GM23338 (cell line): ENCODE measurements at places on chromosomes 6 and 20. TPM values are rescaled to one million over a fixed set of nuclear protein-coding genes. Genes with fewer than 3 reads are reported as not detected.

HLA-DQB2 gene
- not detected in 2 replicates for total RNA-seq

ARMC12 gene
- 0.90 and 1.3 TPM in 2 replicates for total RNA-seq

PACRG gene
- total RNA-seq: 0.17 and 1.7 TPM in 2 replicates

ANKRD6 gene
- total RNA-seq: 9.2 and 20.4 TPM in 2 replicates

GPR6 gene
- 0.49 TPM in 1 of 2 replicates, not detected in the other for total RNA-seq

THBS2 gene
- total RNA-seq: 40.7 and 44.7 TPM in 2 replicates

ABHD12 gene
- 57.8 and 63.8 TPM in 2 replicates for total RNA-seq

ECT2L gene
- total RNA-seq: 0.03 TPM in 1 of 2 replicates, not detected in the other

OLIG3 gene
- 0.27 and 1.1 TPM in 2 replicates for total RNA-seq

CGA gene
- total RNA-seq: not detected in 2 replicates

CHRNA4 gene
- 1.9 and 3.9 TPM in 2 replicates for total RNA-seq

GRCh38 chr6:31634131-31634530 is 13.6 kb downstream of the PRRC2A start:
- DNase-seq: no peak

DNA sequence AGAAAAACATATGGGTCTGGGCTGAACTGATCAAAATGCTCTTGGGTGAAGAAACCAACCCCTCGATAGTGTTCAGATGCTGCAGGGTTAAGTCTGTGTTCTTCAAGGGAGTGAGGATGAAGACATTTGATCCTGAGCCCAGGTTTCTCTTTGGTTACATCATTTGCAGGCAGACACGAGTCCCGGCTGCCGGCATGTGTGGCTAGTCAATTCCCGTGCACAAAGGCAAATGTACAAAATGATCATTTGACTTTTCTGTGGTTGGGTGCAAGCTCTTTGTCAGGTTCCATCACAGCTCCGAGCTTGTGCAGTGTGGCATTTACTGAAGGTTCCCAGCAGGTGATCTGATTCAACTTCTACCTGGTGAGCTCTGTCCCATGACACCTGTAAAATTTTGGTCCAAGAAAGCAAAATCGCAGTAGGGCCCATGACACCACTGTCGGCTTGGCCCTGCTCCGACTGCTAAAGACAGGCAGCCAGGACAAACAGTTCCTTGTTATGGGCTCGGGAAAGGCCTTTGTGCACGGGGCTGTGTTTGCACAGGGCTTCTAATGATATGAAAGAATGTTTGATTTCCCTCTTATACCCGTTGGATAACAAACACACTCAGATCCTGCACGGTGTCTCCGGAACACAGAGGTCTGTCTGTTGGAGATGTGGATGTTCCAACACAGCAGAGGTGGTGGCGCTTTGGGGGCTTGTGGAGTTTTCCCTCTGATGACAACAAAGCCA is 46.9 kb downstream of the GJA10 start:
- DNase-seq: no peak

- no peak for DNase-seq
These were observed 9.2 kb upstream of the C6orf141 start for GRCh38 chr6:49541210-49541724.

GRCh38 chr20:4910951-4911350 is 90.4 kb downstream of the SLC23A2 start:
- DNase-seq: no peak

DNA sequence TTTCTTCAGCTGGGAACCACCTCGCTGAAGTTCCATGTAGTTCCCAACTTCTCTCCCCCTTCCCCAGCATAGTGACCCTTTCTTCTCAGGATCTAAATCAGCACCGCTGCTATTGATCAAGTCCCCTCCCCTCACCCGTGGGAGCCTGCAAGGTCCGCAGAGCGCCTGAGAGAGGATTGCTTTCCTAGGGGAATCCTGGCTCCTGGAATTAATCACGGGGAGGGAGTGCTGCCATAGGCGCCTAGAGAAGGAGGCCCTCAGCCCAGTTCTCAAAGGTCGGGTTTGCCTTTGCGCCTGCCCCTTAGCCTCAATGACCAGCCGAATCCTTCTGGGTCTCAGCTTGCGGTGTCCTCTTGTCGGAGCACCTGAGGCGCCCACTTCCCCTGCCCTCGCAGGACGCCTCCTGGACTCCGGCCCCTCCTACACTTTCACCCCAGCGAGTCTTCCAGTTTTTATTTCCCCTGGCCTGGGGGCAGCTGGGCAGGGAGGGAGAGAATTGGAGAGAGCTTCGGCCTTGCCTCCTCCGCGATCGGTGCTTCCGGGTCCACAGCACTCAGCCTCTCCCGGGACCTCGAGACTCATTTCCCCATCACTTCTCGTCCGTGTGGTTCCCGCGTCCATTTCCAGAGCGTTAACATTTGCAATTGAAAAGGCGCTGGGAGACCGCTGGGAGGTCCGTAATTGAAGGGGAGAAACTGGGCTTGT is 3.1 kb upstream of the NKX2-2 start:
- DNase-seq: peak; percentile 58

- no peak for DNase-seq
These were observed 41.4 kb upstream of the FAM83C start for GRCh38 chr20:35333606-35334005.

DNA sequence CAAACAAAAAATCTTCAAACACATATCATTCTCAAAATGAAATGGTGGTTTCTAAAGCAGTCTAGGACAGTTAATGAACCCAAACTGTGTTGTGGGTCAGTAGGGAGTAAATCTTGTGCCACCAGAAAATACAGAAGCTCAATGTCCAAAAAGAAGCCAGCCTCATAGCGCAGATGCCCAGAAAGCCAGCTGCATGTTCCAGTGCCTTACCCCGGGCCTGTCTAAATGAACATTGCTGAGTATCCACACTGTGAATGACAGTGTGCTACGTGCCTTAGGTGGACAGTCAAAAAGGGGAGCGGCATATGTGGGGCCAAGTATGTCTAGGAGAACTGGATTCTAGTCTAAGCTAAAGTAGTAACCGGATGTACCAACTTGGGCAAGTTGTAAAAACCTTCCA is 10.9 kb downstream of the FYN start:
- no peak for DNase-seq

DNA sequence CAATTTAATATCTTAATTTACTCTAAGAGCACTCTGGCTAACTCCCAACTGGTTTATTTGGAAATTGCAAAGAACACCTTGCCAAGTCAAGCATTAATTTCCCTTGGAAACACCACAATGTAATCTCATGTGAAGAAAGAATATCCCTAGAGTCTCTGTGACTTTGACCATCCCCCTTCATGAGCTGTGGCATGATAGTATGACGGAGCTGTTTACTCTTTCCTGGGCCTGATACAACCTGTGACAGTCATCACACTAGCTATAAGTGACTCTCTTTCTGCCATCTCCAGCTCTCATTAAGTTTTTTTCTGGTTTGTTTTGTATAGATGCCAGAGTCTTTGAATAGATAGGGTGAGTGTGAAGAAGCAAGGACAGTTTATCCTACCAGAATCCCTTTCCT is 470.3 kb upstream of the JARID2 start:
- no peak for DNase-seq

DNA sequence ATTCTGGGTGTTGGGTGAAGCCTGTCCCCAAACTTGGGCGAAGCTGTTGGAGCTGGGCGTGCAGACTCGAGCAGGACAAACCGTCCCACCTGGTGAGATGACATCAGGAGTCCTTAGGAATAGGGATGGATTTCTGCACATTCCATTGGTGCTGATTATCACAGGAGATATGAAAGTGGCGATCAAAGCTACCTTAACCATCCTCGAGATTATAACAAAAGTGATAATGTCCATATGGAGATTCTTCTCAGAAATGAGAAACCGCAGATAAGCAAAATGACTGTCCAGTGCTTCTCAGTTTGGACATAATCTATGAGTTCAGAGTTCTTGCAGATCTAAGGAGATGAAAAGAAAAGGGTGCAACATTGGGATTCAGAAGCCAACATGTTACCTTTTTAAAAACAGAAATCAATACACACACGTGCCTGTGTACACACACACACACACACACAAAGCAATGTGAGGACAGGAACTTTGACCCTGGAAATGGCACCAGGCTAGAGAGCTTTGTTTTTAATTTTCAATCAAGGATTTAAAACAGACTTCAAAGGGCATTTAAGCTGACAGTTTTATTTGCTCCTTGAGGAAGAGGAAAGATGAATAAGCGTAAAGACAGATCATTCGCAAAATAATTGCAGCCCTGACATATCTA is 165.4 kb downstream of the CD83 start:
- no peak for DNase-seq

GRCh38 chr20:47865451-47865850 is 80.2 kb upstream of the SULF2 start:
- no peak for DNase-seq

DNA sequence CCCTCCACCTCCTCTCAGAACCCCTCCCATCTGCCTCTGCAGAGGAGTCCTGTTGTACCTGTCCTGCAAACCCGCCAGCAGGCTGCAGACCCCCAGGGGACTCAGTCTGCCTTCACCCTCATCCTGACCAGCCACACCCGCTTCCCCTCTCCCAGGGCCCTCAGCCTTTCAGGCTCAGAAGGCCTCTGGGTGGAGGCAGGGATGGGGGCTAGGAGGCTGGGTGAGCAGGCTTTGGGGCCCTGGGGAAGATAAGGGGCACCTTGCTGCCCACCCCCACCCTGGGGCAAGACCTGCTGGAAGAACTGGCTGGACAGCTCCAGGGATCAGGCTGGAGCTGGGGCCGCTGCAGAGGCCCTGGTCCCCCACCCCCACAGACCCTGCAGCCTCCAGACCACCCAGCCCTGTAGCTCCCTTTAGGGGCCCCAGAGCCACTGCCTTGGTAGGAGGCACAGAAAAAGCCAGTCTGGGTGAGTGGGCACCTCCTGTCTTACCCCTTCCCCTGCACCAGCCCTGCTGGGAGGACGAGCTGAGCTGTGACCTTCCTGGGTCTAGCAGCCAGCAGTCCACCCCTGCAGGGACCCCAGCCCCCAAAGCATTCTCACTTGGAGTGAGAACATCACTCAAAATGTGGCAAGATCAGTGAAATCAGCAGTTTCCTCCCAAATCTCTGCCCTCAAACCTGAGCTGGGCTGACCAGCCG is 5.2 kb downstream of the TEAD3 start:
- DNase-seq: no peak

DNA sequence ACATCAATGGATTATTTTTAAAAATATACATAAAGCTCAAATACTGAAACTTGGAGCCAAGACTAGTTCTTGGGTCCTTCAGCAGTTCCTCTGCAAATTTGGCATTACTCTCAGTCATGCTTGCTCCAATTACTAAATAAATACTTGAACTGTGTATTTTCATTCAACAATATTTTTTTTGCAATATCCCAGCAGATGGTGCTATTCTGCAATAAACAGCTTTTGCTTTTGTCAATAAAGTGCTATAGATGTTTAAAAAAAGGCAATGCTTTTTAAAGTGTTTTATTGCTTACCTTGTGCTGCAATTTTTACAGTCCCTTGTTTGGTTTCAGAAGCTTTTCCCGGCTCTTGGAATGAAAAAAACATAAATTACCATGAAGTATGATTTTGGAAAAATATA is 243.4 kb downstream of the TRDN start:
- DNase-seq: peak; percentile 27

DNA sequence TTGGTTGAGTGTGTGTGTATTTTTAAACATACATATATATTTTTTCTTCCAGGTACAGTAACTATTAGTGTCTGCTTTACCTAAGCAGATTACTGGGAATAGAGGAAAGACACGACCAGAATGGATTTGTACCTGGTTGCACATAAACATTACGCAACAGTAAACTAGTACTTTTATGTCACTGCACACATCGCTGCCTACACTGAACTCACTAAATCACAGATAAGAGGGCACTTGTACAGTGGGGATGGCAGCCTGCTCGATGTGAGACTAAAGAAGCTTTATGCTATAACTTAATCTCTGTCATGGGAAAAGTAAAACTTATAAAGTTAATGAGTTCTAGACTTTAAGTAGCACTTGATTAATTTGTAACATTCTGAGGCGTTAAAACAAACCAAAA is 89.5 kb upstream of the SIM1 start:
- DNase-seq: no peak

DNA sequence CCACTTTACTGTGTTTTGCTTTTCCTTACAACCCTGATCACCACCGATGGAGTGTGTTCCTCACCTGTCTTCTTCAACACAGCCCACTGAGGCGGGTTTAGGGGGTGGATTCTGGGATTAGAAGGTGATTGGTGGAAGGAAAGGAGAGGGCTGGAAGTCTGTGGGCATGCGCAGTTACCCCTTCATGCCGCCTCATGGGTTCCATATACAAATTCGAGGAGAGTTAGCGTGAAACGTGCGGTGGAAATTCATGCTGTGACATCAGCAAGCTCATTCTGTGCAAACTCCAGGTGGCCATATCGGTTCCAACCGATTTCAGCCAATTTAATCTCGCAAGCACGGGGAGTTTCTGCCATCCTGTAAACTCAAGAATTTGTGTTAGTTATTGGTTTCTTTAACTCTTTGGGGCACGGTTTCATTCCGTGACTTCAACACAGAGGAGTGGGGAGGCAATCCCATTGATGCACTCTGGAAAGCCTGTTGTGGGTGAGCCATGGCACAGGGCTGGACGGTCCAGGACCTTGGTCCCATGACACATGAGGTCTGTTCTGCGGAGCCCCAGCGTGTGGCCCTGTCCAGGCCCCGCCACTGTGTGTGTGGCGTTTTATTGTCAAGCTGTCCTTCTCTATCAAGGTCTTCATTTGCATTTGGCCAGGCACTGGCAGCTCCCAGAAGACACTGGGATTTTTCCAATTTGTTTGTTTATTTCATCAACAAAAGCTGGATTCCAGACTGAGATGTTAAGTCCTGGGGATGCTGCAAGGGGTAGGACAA is 482.8 kb upstream of the SULF2 start:
- DNase-seq: no peak

DNA sequence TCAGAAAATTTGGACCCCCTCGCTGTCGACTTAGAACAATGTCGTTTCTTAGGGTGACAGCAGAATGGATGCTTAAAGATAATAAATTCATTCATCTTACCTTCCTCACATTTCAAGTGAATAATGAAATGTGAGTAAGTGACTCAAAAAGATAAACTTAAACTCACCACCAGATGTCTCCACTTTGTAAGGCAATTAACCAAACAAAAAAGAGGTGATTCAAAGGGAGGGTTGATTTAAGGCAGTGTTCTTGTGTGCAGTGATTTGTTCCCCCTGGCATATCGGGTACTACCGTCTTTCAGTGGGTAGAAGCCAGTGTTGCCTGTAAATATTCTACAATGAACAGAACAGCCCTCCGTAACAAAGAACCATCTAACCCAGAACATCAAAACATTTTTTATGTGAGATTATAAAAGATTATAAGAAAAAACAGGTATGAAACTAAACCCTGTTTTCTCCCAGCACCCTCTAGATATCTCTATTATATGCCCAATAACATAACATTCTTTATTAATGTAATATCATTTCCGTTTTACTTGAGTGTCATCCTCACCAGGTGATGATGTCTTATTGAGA is 589.7 kb downstream of the CBLN4 start:
- peak; percentile 2 for DNase-seq
